Bronchial epithelial cell (primary cell): ENCODE measurements at places on chromosomes 1 and 21. TPM values are rescaled to one million over a fixed set of nuclear protein-coding genes. Genes with fewer than 3 reads are reported as not detected.

HJV gene
- total RNA-seq = not detected in 2 replicates

DNA sequence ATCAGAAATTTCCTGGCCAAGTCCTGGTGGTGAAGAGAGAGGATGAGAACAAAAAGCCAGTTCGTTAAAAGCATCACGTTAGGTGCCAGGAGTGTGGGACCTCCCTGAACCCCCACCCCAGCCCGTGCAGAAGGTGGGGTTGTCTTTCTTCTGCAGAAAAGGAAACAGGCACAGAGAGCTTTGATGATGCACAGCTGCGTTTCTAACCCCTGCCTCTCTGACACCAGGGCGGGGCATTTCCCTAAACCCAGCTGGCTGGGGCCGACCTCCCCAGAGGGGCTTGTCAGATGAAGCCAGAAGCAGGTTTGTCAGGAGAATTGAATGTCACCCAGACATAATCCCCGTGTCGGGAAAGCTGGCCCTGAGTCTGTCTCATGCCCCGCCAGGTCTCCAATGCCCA lies 189.3 kb upstream of the EDN2 start:
- DNase-seq = no peak

ACTRT2 gene
- total RNA-seq = not detected in 2 replicates

GRCh38 chr1:194069168-194069830 lies 882.9 kb upstream of the B3GALT2 start:
- no peak for DNase-seq
